ENCODE measurements at places on chromosomes 5 and 9.

DNA sequence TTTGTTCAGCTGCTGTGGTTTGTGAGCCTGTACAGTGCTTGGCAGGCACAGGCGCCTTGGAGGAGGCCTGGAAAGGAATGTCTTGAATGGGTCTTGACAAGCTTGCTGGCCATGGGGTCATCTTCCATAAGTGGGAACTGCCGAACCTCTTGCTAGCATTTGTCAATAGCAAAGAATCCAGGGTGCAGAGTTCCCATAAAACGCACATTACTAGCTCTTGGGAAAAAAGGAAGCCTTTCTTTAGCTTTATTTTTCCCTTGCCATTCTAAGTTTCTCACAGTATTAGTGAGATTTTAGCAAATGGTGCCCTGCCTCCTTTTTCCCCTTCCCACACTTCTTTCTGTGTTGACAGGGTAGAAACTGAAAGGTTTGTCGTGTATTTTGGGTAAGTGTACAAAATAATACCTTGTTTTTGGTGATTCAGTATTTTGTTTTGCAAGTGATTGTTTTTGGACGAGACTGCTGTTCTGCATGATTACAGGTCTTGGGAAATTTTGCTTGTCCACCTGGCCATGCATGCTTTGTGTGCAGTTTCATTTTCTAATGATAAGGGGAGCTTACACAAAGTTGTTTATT lies 82.0 kb downstream of the ADGRV1 start:
- DNase-seq = no peak

DNA sequence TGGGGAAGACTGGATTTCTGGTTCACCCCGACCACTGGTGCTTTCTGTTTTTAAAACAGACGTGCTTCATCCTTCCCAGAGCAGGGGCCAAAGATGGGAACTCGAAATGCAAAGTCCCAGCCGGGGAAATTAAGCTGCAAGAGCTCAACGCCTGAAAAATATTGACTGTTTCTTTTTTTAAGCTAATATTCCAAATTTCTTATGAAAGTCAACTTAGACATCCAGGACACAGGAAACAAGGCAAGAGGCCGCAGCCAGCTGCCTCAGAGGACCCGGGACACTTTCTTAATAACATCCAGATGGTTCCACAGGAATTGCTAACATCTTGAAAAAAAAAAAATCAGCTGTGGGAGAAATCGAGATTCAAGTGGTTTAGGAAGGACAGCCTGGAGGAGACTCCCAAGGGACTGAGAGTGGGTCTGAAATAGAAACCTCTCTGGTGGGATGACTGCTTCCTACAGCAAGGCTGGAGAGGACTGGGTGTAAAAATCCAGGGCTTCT lies 144.9 kb downstream of the FGF1 start:
- DNase-seq = peak; percentile 98

DNA sequence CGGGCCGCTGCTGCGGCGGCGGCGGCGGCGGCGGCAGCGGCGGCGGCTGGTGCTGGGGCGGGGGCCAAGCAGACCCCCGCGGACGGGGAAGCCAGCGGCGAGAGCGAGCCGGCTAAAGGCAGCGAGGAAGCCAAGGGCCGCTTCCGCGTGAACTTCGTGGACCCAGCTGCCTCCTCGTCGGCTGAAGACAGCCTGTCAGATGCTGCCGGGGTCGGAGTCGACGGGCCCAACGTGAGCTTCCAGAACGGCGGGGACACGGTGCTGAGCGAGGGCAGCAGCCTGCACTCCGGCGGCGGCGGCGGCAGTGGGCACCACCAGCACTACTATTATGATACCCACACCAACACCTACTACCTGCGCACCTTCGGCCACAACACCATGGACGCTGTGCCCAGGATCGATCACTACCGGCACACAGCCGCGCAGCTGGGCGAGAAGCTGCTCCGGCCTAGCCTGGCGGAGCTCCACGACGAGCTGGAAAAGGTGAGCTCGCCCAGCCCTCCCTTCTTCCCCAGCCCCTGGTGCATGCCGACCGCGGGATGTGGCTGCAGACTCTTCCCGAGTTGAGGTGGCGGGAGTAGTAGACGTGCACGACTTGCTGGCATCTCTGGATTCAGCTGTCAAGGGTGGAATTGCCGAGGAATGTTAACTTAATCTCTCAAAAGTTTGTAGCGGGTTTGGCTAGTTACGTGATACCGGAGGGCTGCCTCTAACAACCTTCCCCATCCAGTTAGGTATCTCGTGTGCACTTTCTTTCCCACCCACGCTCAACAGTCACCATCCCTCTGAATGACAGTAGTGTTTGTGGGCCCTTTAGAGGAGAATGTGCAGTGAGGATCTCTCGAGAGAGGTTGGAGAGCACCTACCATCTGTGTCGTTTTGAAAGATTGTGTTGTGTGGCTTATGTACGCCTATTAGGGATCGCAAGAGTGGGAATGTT lies 932 bp downstream of the SLC12A2 start:
- no peak for DNase-seq

DNA sequence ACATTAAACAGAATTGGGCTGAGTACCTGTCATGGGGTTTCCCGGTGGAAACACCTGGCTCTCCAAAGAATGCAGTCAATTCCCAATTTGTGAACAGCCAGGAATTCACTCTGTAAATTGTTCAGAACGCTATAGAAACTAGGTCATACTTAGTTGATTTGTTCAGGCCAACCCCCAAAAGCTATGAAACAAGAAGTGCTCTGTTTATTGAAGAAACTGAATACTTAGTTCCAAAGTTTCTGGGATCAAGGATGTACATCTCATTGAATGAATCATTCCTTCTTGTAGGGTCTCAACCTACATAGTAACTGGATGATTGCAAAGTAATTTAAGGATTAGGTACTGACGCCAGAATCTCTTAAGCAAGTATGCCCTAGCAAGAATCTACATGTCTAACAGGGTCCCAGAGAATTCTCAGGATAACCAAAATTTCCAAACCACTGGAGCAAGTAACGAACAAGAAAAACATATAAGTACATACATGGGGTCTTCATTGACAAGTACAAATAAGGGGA lies 659 bp upstream of the TUSC1 start:
- no peak for DNase-seq

DNA sequence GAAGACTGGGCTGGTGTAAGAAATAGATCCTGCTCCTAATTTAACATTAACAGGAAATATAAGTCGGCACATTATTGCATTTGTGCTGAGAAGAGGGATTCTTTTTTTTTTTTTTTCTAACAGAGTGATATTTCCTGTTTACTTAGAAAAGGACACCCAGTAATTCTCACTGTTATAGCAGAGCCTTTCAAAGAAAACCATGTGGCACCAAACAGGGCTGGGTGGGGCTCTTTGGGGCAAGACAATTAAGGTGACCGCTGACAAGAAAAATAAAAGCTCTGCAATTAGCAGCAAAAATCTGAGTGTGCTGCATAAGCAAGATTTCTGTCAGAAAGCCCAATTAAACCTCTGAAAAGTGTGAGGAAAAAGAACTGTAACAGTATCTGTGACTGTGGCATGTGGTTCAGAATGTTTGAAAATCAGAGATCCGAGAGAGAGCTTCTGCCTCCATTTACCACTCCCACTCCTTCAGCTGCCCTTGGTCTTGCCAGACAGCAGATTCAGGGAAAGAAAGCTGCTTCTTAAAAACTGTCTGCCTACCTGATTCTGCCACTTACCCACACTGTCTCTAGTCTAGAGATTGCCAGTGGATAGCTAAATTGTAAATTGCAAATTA lies 77.1 kb upstream of the IQGAP2 start:
- no peak for DNase-seq

DNA sequence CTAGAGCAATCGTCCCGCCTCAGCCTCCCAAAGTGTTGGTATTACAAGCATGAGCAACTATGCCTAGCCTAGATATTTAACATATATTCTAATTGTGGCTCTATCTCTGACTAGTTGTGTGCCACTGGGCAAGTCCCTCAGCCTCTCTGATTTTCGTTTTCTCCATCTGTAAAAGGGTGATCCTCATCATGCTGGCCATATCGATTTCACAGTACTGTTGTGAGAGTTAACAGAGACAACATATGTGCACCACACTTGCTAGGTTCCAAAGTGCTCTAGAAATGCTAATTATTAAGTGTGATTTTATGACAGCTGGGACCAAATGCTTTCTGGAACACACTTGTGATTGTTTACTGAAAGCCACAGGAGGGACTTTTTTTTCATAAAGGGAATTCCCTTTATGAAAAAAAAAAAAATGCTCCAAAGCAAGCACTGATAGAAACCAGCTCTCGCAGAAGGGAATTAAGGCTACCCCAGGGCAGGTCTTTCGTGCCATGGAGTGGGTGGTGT lies 78.5 kb upstream of the EPB41L4B start:
- no peak for DNase-seq

GRCh38 chr5:69484891-69485290 lies 7.7 kb upstream of the OCLN start:
- no peak for DNase-seq

DNA sequence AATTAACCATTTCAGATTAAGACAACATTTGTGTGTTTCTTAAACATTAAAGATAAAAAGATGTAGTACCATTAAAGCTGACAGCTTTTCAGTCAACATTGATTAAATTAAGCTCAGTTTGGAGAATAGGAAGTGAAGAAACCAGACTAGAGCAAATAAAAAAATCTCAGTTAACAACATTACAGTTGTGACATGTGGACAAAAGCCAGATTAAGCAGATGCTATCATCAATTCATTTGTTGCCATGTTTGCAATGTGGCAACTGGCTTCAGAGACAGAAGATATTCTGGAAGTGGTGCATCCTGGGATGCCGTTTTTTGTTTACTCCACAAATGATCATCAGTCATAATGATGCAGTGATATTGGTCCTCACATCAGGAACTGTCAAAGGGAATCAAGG lies 70.3 kb upstream of the CNTLN start:
- DNase-seq = peak; percentile 6

GRCh38 chr5:43298443-43298842 lies 14.8 kb downstream of the HMGCS1 start:
- no peak for DNase-seq

DNA sequence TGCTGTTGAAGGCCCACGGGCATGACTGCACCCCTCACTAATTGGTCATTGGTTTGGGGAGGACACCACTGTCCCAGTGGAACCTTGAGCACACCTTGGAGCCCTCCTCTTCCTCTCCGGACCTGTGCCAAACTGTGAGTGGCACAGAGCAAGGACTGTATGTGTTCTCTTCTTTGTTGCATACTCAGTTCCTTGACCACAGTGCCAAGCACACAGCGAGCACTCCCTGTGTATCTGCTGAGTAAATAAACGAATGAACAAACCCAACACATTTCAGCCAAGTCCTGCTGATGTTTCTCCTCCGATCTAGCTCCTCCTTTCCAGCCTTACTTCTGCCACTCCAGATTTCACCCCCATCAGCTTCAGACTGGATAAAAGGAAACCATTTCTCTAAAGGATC lies 2.7 kb upstream of the TRIM52 start:
- DNase-seq = no peak

All from fibroblast of gingiva (primary cell).